Pancreas (tissue), 10 donors: ENCODE measurements at places on chromosomes 4 and X. TPM values are rescaled to one million over a fixed set of nuclear protein-coding genes. Genes with fewer than 3 reads are reported as not detected.
A peak's percentile ranks its signal among the peaks of the same experiment; 100 is the strongest.

DNA sequence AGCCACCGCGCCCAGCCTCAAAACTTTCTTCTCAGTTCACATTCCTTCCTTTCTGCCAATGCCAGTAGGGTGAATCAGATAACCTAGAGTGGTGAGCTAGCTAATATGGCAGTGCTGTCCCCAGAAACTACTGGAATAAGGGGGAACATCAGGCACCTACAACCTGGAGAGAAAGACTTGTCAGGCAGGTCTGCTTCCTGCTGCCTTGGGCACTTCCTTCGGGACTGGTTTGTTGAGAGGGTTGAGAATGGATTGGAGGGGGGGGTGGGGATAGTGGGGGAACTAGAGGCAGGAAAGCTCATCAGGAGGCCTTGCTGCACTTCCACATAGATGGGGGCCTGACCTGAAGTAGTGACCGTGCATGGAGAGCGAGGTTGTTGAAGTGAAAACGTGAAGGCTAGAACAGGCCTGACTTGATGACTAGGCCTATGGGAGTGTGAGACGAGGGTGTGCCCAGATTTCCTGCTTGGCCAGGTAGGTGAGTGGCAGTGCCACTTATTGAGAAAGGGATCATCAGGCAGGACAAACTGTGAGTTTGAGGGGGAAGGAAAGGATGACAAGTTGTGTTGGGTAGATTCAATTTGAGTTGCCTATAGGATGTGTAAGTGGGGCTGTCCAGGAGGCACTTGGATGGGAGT is 33.4 kb downstream of the SLC25A5 start:
- H3K27ac ChIP-seq, result peak overlapping the region; percentile 76
- no peak for DNase-seq
- H3K27me3 ChIP-seq, result no peaks in the 10 kb centered on the region
- no peaks in the 10 kb centered on the region for H3K36me3 ChIP-seq
- H3K4me1 ChIP-seq, result peaks cover 3% of the 10 kb centered on the region

DNA sequence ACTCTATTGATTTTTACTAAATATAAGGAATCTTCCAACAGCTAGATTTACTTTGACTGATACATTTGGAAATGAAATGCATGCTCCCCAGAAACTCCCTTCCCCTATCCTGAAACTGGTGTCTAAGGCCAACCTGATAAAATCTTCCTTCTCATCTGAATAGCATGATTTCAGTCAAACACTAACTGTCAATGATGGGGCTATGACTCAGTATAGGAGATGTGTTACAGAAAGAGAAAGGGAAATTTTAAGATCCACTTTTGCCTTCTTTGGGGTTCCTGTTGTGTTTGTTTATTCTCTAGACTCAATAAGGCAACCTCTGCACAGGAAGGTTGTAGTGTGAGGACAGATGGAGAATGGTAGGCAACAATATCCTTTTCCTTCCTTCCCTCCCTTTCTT is 160.7 kb downstream of the MOSPD2 start:
- H3K4me3 ChIP-seq, result no peak overlapping the region
- no peaks in the 10 kb centered on the region for H3K27me3 ChIP-seq
- no peak for DNase-seq
- no peaks in the 10 kb centered on the region for H3K36me3 ChIP-seq

GRCh38 chr4:93825551-93826216 is 2.9 kb upstream of the ATOH1 start:
- no peak overlapping the region for H3K4me3 ChIP-seq
- peaks cover 12% of the 10 kb centered on the region for H3K4me1 ChIP-seq
- no peaks in the 10 kb centered on the region for H3K36me3 ChIP-seq
- H3K27me3 ChIP-seq, result peaks cover 8% of the 10 kb centered on the region
- H3K27ac ChIP-seq, result no peak overlapping the region

- H3K27me3 ChIP-seq, result peaks cover 3% of the 10 kb centered on the region
- no peak overlapping the region for H3K4me3 ChIP-seq
- H3K4me1 ChIP-seq, result peaks cover 11% of the 10 kb centered on the region
These were observed 5.6 kb downstream of the PCDH10 start for GRCh38 chr4:133154725-133155124.

DNA sequence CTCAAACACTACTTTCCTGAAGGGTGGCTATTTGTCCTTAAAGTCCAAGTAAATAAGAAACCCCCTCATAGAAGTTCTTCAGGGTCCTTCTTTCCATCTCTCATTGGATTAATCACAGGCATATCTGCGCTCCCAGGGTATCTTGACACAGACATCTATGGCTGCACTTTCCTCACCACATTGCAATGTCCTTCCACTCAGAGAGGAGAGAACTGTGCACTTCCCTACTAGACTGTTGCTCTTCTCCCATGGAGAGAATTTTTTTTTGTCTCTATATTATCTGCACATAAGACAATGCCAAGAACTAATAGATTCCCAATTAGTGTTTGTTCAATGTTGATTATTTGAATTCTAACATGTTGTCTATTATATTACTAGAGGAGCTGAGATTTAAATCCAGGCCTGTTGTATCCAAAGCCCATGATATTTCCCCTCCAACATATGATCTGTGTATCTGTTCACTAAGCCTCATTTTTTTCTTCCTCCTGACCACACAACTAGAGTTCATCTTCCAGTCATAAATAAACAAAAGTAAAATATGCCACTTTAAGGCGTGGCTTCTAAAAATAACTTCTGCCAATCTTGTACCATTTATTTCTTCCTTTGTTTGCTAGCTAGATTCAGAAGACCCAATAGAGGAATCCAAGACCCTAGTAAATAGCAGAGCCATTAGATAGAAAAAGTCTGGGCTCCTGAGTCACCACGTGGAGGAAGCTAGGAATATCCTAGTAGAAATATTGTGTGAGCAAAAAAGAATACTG is 61.5 kb upstream of the FAM241A start:
- H3K27me3 ChIP-seq, result no peaks in the 10 kb centered on the region
- no peaks in the 10 kb centered on the region for H3K4me1 ChIP-seq
- no peaks in the 10 kb centered on the region for H3K36me3 ChIP-seq
- no peak for DNase-seq
- no peak overlapping the region for H3K27ac ChIP-seq

- H3K36me3 ChIP-seq, result no peaks in the 10 kb centered on the region
- no peak for DNase-seq
- no peak overlapping the region for H3K4me3 ChIP-seq
- no peak overlapping the region for H3K27ac ChIP-seq
- H3K27me3 ChIP-seq, result no peaks in the 10 kb centered on the region
- H3K4me1 ChIP-seq, result no peaks in the 10 kb centered on the region
These were observed 58.2 kb downstream of the ARSJ start for GRCh38 chr4:113921089-113921794.

- no peak overlapping the region for H3K27ac ChIP-seq
- H3K4me1 ChIP-seq, result no peaks in the 10 kb centered on the region
- DNase-seq, result no peak
- no peak overlapping the region for H3K4me3 ChIP-seq
- no peaks in the 10 kb centered on the region for H3K27me3 ChIP-seq
These were observed 48.4 kb downstream of the ANXA3 start for GRCh38 chr4:78599931-78600375.

Gene KCNE5
- total RNA-seq, result not detected

Gene CXCL10
- not detected for total RNA-seq

Gene RHOXF2
- total RNA-seq, result not detected

Gene LRIT3
- 0.09 TPM for total RNA-seq
